ENCODE measurements at places on chromosomes 11 and 22.
A peak's percentile ranks its signal among the peaks of the same experiment; 100 is the strongest.

DNA sequence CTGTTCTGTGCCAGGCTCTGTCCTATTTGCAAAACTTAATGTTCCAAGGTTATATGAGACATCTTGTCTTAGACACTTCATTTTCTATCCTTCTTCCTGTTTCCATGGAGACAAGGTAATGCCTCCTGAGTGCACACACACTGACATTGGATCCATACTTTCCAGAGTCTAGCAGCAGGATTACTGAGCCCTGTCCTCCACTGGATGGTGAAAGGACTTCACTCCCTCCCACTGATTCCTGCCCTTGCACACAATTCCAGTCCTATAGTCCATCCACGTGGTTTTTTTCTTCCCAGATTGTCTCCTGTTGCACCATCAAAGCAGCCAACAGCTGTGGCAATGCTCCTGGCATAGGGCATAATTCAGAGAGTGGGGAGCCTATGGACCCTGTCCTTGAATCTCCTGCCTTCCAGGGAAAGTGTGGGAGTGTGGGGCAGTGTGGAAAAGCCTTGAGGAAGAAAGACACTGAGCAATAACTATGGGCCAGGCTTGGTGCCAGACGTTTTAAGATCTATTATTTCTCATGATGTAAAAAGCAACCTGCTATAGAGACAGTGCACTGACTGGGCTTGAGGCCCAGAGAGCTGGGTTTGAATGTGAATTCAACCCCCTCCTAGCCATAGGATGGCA, 31.3 kb downstream of the SERPINH1 start:
- no peak for DNase-seq

DNA sequence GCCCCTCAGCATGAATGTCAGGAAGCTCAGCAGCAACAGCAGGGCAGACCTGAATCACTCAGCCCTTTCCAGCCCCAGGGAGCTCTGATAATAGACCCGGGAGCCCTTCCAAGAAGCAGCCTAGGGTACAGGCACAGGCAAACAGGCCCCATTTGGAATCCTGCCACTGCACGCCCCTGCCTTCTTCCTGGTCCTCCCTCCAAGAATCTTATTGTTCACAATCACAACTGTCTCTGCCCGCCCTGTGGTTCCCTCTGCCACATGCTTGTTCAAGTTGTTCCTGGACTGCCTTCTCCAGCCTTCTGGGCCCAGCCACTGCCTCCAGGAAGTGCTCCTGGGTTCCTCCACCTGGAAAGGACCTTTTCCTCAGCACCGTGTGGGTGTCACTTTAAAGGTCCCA, 54.6 kb downstream of the LRRC32 start:
- DNase-seq, result no peak

DNA sequence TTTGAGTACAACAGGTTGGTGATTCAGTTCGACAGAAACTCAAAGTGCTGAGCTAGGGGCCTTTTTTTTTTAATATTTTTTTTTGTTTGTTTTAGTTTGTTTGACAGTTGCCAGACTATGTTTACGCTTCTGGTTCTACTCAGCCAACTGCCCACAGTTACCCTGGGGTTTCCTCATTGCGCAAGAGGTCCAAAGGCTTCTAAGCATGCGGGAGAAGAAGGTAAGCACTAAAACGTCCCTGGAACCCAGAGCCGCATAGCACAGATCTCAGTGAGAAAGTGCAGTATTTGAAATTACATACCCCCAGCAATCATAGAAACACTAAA, 649 bp downstream of the PRRG4 start:
- peak; percentile 64 for DNase-seq

GRCh38 chr22:47328550-47329243, 566.2 kb downstream of the TBC1D22A start:
- peak; percentile 74 for DNase-seq

- DNase-seq, result no peak
These were observed 163.6 kb upstream of the ISX start for GRCh38 chr22:34902335-34902734.

GRCh38 chr11:128686745-128687177, 7.1 kb upstream of the FLI1 start:
- no peak for DNase-seq

DNA sequence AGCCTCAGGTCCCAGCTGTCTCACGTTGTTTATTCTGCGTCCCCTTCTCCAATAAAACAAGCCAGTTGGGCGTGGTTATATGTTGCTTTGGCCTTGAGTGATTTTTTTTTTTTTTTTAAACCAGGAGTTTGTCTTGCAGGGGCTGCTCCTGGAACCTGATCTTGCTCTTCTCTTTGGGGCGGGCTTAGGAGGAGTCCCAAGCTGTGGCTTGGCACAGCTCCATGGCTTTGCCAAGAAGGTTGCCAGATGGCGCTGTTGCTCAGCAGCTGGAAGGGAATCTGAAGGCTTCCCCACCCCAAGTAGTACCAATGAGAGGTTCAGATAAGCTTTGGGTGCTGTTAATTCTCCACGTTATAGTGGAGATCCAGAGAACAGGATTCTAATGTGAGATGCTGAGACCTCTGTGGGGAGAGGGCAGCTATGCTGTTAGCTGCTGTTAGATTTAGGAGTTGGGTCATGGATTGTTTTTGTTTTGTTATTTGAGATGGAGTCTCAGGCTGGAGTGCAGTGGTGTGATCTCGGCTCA, 2.0 kb upstream of the FERMT3 start:
- DNase-seq, result peak; percentile 90
